ENCODE measurements at places on chromosomes 13 and 19.

DNA sequence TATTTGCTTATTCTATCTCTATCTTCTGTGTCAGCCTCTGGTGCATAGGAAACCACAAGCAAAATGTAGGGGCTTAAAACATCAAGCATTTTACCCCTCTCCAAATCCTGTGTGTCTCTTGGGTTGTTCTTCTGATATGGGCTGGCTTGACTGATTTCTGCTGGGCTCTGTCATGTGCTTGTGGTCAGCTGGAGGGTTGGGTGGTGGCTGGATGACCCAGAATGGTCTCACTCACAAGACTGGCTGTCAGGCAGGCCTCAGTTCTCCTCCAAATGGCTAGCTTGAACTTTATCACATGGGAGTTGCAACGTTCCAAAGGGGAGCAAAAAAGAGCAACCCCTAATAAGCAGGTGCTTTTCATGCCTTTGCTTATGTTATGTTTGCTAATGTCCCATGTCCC is 9.6 kb upstream of the LYPD5 start:
- no peak for DNase-seq

DNA sequence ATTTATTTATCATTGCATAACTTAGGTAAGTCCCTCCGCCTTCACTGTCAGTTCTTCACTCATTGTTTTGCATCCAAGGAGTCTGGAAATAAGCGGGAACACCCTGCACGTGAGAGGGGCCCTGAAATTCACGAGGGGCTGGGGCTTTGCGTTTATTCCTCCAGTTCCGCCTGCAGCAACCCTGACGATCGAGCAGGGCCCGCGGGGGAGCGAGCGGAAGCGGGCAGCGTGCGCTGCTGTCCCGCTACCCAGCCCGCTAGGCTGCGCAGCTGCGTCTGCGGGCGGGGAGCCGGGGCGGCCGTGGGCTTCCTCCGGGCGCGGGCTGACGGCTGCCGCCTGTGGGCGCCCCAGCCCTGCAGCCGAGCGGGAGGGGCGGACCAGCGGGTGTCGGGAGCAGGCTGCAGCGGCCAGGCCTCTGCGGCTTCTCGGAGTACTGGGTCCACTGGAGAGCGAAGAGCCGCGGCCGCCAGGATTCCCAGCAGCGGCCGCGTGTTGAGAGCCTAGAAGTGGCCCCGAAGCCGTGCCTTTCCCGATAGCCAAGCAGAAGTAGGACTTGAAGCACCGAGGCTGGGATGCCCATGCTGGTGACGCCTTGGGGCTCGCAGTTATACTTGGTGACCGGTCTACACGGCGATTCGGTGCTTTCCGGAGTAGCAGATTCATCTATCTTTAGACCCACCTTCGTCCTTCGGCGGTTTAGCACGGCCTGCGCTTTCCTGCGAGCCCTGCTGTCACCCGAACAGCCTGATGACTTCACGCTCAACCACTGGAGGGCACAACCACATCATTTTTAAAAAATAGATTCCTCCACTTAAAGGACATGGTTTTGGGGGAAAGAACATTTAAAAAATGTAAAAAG is 32.9 kb upstream of the SACS start:
- no peak for DNase-seq

DNA sequence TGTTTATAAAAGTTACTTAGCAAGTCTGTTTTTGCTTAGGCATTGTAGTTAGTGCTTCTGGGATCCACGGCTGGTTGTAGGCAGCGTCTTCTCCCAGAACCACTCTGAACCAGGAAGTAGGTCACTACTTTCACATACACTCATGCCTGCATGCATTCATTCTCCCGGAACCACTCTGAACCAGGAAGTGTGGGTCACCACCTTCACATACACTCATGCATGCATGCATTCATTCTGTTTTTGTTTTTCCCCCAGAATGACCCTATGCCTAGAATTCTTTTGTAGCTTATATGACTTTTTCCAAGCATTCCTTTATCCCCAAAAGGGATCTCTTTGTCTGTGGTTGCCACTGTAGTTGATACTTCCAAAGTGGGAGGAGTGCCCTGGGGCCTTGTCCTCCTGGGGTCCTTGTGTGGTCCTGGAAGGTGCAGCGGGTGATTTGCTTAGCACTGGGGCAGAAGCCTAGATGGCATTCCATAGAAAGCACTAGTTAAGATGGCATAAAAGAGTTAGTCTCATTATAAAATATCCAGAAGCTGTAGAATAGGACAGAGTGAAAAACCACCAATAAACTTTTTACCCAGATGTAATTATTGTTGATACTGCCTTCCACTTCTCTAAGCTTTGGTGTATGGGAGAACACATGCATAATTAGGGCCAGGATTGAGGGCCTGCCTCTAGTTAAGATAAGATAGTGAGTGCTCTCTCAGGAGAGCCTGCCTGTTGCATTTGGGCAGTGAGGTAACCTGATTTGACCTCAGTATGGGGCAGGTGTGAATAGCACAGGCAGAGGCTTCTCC is 68.6 kb upstream of the TEX29 start:
- no peak for DNase-seq

DNA sequence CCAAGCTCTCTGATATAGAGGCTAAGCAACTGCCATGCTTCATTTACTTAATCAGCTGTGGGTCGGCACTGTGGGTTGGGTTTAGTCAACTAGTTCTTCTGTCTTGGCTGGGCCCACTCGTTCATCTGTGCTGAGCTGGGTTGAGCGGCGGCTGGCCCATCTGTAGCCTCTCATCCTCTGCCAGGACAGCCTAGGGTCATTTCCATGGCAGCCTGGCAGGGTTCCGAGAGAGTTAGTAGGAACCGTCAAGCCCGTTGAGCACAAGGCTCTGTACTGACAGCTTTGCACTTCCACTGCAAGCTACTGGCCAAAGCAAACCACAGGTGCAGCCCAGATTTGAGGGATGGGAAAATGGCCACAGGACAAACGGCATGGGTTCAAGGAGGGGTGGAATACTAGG is 6.6 kb upstream of the ZNF835 start:
- DNase-seq, result no peak

DNA sequence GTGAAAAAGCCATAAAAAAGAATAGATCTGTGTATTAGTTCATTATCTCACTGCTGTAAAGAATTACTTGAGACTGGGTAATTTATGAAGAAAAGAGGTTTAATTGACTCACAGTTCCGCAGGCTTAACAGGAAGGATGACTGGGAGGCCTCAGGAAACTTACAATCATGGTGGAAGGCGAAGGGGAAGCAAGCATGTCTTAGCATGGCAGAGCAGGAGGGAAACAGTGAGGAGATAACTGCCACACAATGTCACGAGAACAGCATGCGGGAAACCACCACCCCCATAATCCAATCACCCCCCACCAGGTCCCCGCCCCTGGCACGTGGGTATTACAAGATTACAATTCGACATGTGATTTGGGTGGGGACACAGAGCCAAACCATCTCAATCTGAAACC is 39.1 kb upstream of the EEF1AKMT1 start:
- DNase-seq, result no peak
